ENCODE measurements at places on chromosomes 6 and 20. TPM values are rescaled to one million over a fixed set of nuclear protein-coding genes. Genes with fewer than 3 reads are reported as not detected.

DNA sequence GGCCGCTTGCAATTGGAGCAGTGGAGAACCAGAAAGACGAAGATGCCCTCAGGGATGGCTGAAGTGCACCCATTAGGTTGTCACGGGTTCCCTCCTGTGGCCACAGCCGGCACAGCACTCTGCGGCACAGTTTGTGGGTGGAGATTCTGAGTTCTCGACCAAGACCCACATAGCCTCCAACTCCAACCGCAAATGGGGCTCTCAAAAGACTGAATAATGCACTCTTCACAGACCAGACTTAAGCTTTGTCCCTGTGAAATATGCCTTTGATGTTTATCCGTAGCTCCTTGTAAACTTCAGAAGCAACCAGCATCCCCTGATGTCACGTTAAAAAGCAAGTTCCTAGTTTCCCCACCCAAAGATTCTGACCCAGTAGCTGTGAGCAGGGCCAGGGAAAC is 934 bp upstream of the CST9 start:
- DNase-seq = peak; percentile 60

Gene OPRM1
- total RNA-seq = not detected

Gene SLC4A11
- 0.89 TPM for total RNA-seq

Gene COL12A1
- 5.5 TPM for total RNA-seq

DNA sequence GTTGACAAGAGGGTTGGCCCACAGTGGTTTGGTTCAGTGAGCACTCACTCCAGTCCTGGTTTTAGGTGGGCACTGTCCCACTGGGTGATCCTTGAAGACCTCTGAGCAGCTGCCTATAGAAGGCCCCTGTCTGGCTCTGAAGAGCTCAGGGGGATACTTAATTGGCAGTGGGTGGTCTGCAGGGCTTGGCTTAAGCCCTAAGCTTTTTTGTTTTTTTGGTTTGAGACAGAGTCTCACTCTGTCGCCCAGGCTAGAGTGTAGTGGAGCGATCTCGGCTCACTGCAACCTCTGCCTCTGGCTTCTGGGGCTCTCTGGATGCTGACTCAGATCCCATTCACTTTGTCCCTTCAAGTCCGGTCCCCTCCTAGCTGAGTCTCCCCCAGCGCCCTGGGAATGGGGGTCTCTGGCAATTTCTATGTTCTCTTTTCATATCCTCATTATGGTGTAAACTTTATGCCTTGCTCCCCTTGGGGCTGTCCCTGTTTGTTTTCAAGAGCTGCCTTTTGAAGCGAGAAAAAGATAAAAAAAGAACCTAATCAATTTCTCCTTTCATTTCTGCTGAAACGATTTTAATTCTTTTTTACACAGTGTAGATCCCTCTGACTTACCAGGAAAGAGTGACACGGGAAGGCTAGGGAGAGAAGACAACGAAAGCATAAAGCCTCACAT is 12.2 kb upstream of the KCNG1 start:
- no peak for DNase-seq

Gene MTRF1L
- 18.5 TPM for total RNA-seq

DNA sequence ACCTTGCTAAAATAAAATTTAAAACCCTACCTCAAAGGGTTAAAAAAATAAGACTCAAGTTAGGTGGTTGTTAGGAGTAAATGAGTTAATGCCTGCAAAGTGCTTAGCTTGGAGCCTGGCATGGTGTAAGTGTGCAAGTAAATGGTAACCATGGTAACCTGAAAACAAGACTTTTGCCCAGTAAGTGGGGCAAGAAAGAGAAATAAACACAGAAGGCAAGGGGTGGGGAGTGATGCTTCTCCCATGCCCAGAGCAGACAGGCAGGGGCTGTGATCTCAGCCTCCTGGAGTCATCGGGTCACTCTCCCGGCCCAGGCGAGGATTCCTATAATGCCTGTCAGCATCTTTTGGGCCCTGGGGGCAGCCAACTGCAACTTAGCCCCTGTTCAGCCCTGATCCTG is 59.2 kb upstream of the SLC32A1 start:
- no peak for DNase-seq

DNA sequence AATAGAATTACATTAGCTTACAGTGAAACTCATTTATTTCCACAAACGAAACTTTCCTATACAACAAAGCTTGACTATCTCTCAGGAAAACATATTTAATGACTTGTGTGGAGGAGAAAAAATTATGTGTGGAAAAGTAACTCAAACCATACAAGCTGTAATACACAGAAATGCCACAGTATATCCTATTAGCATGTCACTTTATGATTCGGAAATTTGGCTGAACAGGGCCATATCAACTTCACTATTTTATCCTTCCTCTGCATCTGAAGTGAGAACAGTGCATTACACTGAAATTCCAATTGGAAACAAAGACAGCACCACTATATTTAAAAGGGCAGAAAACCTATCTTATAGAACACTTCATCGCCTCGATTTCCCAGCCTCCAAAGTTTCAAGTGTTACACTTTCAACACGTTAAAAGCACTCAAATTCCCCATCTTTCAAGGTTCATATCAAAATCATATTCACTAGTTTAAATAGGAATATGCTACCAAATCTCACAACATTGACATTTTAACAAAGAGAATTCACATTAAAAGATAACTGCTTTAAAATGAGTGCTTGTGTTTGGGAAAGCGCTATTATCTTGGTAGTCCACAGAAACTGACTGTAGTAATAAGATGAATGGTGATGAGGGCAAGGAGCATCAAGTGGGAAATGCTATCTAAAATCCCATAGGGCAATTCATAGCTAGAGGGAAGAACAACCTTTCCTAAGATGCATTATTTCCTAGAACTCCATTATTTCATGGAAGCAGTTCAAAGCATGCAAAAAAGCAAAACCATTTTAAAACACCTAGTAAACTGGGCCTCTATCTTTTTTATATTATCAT is 1.8 kb downstream of the REV3L start:
- no peak for DNase-seq

DNA sequence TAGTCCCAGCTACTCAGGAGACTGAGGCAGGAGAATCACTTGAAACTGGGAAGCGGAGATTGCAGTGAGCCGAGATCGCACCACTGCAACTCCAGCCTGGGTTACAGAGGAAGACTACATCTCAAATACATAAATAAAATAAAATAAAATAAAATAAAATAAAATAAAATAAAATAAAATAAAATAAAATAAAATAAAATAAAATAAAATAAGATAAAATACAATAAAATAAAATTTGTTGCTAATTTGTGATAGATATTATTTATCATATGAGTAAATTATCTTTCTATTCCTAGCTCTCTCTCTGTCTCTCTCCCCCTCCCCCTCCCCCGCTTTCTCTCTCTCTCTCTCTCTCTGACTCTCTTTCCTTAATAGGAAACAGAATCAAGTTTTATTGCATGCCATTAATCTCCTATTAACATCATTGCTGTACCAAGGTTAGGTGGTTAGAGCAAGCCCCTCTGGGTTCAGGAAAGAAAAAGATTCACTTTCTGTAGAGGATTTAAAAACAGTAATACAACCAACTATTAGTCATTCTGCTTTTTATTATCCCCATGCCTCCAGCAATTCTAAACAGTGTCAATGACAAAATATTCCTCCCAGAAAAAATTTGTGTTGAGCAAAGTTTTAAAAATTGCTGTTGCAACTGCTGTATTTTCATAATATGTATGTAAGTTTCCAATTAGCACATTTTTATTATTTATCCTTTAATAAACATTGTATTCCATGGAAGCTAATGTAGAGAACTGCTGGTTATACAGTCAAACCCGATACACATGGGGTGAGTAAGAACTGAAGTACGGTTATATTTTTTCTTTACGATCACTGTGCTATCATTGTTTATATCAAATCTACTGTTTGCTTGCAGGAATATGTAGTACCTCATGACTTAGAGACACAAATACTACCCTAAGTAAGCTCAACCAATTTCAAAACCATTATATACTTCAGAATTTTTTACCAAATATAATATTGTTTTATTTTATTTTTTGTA is 22.1 kb downstream of the BMP5 start:
- DNase-seq = no peak

Gene FHL5
- total RNA-seq = 3.4 TPM

Gene NKAPL
- 0.21 TPM for total RNA-seq

Gene CDH4
- total RNA-seq = 0.06 TPM

Gene FRMD1
- 35.5 TPM for total RNA-seq

DNA sequence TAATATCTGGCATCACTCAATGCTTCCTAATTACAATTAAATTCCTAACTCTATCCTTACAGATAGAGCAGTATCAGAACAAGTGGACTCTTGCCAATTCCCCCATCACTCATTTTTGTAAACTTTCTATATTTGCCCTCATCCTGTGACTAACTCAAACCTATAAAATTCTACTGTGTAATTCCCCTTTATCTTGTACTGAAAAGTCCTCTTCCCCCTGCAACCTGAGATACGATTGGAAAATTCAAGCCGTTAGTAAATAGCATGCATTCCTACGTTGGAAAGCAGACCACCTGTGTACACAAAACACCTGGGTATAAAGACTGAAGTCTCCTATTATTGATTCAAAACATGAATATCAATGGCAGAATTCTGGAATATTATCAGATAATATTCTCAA is 70.4 kb upstream of the KCNQ5 start:
- DNase-seq = no peak

DNA sequence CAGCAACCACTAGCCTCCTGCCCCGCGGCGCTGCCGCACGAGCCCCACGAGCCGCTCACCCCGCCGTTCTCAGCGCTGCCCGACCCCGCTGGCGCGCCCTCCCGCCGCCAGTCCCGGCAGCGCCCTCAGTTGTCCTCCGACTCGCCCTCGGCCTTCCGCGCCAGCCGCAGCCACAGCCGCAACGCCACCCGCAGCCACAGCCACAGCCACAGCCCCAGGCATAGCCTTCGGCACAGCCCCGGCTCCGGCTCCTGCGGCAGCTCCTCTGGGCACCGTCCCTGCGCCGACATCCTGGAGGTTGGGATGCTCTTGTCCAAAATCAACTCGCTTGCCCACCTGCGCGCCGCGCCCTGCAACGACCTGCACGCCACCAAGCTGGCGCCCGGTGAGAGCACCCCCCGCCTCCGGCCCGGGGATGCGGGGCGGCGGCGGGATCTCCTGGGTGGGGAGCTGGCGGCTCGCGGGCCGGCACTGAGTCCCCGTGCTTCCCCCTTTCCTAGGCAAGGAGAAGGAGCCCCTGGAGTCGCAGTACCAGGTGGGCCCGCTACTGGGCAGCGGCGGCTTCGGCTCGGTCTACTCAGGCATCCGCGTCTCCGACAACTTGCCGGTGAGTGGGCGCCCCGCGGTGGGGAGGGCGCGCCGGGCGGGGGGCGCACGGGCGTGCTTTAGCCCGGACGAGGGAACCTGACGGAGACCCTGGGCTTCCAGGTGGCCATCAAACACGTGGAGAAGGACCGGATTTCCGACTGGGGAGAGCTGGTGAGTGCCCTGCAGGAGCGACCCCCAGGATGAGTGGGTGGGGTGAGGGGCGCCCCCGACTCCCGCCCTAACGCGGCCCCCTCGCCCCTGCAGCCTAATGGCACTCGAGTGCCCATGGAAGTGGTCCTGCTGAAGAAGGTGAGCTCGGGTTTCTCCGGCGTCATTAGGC is 585 bp downstream of the PIM1 start:
- DNase-seq = peak; percentile 64

Gene SLC12A5
- 1.6 TPM for total RNA-seq

- DNase-seq = no peak
Measured at GRCh38 chr6:129672341-129672682, 37.7 kb downstream of the ARHGAP18 start.

- no peak for DNase-seq
Measured at GRCh38 chr20:3229798-3230197, 9.2 kb downstream of the SLC4A11 start.

Gene POU5F1
- 1.8 TPM for total RNA-seq

Gene SLC22A16
- total RNA-seq = not detected

- DNase-seq = no peak
Measured at GRCh38 chr6:89032599-89032998, 48.0 kb upstream of the PNRC1 start.

Gene HAO1
- not detected for total RNA-seq

- peak; percentile 16 for DNase-seq
Measured at GRCh38 chr20:57581202-57582028, 20.5 kb downstream of the PCK1 start.

GRCh38 chr6:11426571-11426970 is 111.0 kb upstream of the TMEM170B start:
- no peak for DNase-seq

DNA sequence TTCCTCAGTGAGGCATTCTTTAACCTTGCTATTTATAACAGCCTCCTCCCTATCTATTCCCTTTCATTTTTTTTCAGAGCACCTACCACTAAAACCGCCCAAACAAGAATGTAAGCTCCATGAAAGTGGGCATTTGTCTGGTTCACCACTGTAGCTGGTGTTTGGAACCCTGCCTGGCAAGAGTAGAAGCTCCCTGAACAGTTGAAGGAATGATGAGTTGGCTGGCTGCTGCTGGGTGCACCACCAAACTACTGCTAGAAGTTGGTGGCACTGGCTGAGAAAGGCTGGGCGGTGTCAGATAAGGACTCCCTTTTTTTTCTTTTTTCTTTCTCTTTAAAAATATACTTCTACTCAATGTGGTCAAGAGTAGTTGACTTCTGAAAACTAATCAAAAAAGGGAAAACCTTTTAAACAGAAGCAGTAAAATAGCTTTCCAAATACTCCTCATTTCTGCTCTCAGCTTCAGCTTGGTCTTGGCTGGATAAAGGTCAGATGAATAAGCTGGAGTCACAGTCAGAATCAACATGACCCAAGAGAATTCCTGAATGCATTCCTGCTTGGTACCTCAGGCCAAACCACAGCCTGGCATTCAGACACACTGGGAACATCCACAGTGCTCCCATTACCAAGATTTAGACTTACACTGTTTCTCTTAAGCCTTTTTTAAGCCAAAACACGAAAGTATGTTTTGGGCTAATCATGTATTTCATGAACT is 38.0 kb downstream of the RTN4IP1 start:
- no peak for DNase-seq

Gene RNF217
- total RNA-seq = 15.5 TPM

- DNase-seq = no peak
Measured at GRCh38 chr6:135853227-135853626, 1.7 kb downstream of the PDE7B start.

GRCh38 chr20:50380697-50381040 is 129.5 kb upstream of the PTPN1 start:
- no peak for DNase-seq

DNA sequence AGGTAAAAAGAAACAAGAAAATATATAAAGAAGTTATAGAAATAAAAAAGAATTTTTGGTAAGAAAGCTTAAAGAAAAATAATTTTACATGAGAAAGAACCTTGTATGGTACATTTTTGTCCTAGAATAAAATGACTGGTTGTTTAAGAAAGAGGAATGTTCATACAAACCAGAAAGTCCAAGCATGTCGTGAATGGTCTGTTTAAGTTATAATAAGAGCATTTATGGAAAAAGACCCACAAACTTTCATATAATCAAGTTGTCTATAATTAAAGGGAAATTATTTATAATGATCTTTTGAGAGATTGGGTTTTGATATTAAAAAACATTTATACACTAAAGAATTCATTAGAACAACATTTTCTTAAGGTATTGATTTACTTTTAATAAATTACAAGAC is 27.8 kb upstream of the FAM110A start:
- DNase-seq = no peak

DNA sequence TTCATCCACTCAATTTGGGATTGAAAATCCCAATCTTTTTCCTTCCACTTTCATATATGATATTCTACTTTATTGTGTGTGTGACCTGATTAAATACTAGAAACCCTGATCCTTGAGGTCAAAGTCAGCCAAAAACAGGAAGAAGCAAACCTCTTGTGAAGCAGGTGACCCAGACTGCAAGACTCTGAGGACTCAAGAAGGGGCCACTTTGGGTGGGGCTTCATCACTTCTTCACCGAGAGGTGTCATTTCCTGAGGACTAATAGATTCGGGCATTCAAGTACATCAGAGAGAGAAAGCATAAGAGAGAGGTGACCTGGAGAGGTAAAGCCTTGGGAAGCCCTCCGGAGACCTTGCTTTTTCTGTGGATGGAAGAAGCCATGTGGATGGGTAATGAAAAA is 129.0 kb downstream of the CFAP61 start:
- DNase-seq = no peak

Gene MOCS1
- 12.9 TPM for total RNA-seq

Gene RBM24
- total RNA-seq = 3.2 TPM
